ENCODE measurements at places on chromosomes 16 and 17.

DNA sequence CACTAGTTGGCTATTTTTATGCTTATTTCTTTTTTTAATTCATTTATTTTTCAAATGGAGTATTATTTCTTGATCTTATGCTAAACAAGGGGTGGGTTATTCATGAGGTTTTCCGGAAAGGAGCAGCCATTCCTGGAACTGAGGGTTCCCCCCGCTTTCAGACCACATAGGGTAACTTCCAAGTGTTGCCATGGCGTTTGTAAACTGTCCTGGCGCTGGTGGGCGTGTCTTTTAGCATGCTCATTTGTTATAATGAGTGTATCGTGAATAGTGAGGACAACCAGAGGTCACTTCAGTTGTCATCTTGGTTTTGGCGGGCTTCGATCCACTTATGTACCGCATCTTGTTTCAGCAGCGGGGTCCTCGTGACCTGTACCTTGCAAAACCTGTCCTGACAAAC lies 29.6 kb upstream of the ASGR2 start:
- no peak for DNase-seq

DNA sequence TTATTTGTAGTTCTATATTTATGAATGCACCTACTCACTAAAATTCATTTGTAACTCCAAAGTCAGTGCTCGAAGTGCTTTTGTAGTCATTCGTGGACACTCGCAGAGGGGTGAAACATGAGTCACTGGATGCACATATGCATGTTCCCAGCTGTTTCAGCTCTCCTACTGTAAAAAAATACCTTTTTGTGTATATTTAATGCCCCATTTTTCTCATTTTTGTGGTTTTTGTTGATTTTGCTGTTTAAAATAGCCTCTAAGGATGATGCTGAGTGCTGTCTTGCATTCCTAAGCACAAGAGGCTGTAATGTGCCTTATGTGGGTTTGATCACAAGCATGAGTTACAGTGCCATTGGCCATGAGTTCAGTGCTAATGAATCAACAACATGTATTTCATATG lies 30.6 kb downstream of the CENPV start:
- DNase-seq, result no peak

DNA sequence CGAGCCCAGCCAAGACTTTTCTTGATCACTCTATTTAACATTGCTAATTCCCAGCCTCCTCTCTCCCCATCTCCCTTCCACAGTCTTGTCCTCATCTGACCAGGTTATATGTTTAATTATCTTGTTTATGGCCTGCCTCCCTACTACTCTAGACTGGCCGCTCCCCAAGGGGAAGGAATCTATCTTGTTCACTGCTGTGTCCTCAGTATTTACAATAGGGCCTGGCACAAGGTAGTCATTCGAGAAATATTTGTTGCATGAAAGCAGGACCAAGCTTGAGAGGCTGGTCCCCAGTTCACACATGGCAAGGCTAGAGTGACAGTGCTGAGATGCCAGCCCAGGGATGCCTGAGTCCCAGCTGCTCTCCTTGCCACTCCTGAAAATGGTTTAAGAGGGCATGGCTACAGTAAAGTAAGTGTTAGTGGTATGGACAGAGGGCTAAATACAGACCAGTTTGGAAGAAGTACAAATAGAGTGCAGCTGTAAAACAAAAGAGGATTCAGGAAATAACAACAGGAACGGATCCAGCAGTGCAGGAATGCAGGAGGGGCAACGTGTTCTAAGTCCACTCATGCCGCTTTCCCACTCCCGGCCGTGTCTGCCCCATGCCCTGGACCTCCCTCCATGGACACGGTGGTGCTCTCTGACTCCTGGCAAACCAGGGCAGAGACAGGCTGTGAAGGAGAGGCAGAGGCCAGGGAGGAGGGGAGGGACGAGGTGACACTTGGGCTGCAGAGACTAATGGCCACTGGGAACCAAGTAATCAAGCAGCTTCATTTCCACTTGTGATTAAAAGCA lies 65.6 kb downstream of the TOM1L2 start:
- no peak for DNase-seq

- no peak for DNase-seq
Measured at GRCh38 chr16:78815713-78816112, 716.3 kb downstream of the WWOX start.

GRCh38 chr17:21371511-21372081 lies 4.6 kb upstream of the KCNJ12 start:
- no peak for DNase-seq

All from T-cell (primary cell).